ENCODE measurements at places on chromosomes 3 and 15.

DNA sequence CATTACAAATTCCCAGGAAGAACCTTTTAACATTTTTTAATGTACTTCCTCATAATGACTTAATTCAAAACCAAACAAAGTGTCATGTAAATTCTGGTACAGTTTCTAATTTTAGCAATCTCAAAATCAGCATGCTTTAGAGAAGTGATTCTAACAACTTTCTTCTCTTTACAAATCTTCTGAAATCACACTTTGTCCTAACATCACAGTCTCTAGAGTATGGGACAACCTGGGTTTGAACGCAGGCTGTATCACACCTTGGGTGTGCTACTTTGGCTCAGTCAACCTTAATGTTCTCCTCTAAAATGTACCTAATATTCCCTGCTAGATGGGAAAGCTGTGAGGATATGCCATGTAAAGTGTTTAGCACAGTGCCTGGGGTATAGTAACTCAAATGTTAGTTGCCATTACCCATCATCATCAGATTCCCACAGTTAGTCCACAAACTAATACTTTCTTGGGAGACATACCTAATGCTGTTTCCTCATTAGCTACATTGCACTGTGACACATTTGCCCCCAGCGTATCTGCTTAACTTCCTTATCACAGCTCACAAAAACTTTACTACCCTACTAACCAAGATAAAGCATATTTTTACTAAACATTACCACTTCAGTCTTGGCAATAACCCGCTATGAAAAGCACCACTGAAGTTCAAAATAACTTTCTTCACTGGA is 3.1 kb downstream of the TSPAN3 start:
- no peak for DNase-seq

DNA sequence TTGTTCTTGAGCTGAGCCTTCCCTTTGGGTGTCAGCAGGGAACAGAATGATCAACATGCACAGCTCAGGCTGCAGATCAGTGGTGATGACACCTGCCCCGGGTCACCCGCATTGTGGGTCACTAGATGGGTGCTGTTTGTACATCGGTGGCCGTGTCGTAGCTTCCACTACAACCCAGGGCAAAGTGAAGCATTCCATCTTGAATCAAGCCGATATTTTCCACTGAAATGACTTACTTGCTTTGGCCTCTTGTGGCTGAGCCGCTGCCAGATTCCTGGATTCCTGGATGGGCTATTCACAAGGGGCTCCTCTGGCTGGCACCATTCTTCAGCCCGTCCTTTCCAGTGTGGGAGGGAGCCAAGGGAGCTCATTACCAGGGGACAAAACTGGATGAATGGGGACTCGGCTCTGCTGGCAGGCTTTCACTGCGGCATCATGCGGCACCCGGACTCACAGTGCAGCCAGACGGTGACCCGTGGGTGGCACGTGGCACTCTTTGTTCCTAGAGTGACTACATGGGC is 65.6 kb downstream of the SLCO3A1 start:
- DNase-seq = no peak

DNA sequence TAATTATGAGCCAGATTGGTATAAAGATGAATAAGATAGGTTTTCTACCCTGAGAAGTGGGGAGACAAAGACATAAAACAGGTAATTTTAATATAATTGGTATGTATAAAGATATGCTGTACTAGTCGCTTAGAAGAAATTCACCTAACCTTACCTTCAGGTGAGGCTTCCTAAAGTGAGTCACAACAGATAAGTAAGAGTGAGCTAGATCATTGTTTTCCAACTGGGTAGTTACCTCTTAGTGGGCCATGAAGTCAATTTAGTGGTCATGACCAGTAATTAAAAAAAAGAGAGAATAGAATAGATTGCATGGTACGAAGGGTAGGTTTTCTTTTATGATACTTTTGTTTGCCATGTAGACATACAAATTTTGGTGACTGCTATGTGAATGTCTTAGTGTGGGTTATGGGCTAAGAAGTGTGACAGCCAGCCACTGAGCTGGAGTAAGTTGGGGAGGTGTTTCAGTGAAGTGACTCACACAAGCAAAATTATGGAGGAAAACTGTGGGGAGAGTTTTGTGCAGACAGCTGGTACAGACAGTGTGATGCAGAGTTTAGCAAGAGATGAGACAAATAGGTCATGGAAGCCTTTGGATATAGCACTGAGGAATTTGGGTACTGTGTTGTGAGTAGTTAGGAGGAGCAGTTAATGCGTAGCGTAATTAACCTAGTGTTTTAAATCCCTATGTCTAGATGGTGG is 8.2 kb downstream of the TRNT1 start:
- DNase-seq = no peak

GRCh38 chr3:154247806-154248415 is 76.4 kb downstream of the DHX36 start:
- DNase-seq = no peak

DNA sequence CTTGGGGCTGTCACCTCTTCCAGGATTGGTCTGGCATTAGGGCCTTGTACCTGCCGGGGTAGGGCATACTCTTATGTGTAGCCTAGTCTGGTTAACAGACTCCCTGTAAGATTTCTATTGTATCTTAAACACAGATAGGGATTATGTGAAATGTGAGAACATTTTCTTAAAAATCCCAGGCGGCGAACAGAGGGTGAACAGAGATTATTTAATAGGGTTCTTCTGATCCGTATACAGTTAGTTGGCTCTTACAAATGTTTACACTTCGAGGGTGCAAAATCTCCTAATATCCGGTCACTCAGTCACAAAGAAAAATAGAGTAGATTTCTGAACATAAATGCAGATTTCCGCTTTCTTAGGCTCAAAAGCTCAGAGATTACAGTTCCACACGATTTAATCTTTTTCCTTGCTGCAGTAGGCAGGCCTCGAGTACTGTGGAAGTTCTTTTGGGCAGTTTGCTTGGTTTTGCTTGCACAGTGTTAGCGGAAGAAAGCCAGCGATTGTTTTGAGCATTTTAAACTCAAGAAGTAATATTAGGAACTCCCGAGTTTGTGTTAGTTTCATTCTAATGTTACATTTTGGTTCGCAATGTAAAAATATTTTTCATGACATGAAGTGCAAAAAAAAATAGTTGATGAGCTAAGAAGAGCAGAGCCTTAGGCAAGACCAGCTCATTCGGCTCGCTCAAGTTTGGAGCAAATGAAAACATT is 993 bp downstream of the PLCL2 start:
- DNase-seq = no peak

DNA sequence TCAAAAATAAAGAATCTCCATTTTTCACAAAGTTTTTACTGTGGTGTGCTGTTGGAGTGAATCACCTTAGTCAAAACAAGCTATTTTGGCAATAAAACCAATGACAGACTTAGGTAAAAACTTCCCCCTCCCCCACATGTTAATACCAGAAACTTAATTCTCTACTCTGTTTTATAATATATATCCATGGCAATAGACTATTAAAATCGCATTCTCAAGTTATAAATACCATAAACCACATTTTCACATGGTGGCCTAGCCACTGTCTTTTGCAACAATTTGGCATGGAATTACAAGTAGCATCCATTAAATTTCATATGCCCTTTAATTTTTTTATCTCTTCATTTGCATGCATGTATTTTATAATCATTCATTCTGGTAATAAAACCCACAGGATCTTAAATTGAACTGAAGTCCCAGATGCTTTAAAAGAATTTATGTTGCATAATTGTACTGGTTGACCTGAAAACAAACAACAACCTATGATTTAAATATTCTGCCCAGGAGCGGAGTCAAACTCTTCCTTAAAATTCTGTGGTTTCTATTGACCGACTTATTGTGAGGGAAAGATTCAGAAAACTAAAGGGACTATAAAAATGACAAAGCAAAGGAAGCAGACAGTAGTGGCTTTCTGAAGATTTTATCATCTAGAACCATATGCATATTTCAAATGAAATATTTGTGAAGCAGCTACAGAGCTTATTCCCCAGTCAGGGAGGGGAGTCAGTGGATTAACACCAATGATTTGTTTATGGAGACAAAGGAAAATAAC is 229.0 kb upstream of the TBL1XR1 start:
- no peak for DNase-seq

GRCh38 chr3:155502630-155503029 is 209.1 kb upstream of the STRIT1 start:
- DNase-seq = no peak

DNA sequence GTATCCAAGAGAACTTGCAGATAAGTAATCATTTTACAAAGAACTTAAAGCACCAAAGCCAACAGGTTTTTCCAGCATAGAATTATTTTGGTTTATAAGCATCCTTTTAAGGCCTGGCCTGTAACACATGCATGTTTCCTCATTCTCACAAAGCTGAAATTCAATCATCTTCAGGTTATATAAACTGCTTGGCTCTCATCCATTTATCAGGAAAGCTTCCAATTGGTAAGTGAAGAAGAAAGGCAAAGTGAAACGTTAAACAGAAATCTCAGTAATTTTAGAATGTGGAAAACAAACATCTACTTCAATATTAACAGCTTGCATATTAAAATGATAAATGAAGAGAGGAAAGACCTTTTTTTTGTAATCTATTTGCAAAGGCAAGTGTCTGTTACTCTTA is 1.6 kb downstream of the SERP1 start:
- DNase-seq = no peak

DNA sequence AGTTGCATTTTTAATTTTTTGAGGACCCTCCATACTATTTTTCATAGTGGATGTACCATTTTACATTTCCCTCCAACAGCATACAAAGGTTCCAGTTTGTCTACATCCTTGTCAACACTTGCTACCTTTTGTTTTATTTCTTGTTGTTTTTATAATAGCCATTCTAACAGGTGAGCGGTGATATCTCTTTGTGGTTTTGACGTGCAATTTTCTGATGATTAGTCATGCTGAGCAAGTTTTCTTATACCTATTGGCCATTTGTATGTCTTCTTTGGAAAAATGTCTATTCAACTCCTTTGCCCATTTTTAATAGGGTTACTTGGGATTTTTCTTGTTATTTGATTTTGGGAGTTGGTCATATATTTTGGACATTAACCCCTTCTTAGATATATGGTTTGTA is 187.0 kb downstream of the CDIN1 start:
- no peak for DNase-seq

- DNase-seq = no peak
Measured at GRCh38 chr3:44952689-44953088, 23.3 kb downstream of the ZDHHC3 start.

- DNase-seq = no peak
Measured at GRCh38 chr3:120349855-120350125, 636 bp upstream of the LRRC58 start.

DNA sequence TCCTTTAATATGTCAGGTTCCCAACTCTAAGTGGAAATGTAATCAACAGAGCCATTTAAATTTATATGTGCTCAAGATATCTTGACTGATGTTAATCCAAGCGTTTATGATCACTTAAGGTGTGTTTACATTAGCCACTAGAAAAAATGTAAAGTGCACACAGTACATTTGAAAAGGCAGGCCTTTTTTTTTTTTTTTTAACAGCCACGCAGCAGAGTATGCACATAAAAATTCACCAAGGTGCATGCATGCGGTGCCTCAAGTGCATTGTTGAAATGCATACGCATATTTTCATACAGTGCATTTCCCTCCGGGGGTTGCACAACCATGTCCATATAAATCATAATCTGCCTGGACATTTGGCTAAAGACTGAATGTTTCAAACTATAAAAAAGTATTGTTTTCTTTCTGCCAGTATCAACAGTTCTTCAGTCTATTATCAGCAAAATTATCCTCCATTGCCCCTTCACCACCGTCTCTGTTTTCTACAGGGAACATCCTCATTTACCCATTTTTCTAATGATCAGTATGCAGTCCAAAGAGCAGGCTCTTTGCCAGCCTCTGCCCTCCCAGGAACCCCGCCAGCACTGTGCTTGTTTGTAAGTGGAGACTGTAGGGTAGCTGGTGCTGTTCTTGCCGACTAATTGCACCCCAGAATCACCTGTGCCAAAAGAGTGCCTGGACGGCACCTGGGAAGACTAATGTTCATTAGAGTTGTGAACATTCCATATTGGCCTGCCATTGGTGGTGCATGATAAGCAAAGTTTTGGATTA is 611.2 kb upstream of the CFAP20DC start:
- DNase-seq = no peak

- DNase-seq = no peak
Measured at GRCh38 chr3:107028626-107029025, 348.6 kb upstream of the CCDC54 start.

- no peak for DNase-seq
Measured at GRCh38 chr15:98413933-98414546, 234.3 kb upstream of the IGF1R start.

DNA sequence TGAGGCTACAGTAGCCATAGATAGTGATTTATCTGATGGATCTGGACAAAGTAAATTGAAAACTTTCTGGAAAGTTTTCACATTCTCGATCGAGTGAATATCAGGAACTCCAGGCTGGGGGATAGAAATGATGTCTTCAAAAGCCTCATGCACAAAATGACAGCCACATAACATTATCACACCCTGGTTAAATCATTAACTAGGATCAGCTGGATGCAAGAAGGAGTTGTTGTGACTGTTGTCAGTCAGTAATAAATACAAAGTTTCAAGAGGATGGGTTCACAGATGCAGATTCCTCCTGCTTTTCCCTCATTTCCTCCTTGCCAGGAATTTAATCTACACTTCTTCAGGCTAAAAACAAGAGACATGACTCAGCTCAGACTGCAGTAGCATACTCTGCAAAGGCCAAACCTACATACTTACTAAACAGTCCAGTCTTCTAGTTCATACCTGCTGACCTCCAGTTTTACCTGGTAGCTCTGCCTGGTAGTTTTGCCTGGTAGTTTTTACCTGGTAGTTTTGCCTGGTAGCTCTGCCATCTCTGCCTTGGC is 40.9 kb downstream of the C2CD4A start:
- DNase-seq = no peak

GRCh38 chr15:40925863-40926658 is 3.1 kb upstream of the DLL4 start:
- no peak for DNase-seq

DNA sequence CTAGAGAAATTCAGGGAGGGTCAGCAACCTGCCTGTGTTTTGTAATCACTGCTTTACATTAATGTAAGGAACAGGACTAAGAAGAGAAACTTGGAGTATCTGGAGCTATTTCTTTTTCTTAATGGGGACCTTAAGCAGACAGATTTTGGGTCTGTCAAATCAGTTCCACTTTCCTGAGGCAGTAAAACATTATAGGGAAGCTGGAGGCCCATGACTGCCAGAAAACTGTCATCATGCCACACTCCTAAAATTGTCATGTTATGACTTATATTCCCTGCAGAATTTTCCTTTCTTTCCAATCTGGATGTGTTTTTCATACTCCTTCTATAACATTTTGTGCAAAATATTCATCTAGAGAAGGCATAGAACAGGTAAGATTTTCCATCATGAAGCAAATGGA is 28.8 kb downstream of the DGKG start:
- DNase-seq = no peak

- peak; percentile 37 for DNase-seq
Measured at GRCh38 chr3:53255423-53255774, 423 bp downstream of the TKT start.

DNA sequence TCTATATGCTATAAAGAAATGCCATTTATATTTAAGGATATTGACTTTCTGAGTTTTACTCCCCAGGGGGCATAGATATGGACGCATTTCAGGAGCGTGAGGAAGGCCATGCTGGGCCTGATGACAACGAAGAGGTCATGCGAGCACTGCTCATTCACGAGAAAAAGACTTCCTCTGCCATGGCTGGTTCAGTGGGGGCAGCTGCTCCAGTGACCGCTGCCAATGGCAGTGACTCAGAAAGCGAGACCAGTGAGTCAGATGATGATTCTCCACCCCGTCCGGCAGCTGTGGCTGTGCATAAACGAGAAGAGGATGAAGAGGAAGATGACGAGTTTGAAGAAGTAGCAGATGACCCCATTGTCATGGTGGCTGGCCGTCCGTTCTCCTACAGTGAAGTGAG is 38.4 kb downstream of the GTF2E1 start:
- no peak for DNase-seq

All from CD4-positive, alpha-beta T cell treated with Interleukin-10 for 1 hour (primary cell).